ENCODE measurements at places on chromosomes 1 and 21.

- no peak for DNase-seq
Measured at GRCh38 chr21:39850333-39850732, 16.9 kb upstream of the PCP4 start.

- no peak for DNase-seq
Measured at GRCh38 chr1:239428120-239428710, 41.8 kb downstream of the CHRM3 start.

GRCh38 chr1:40240390-40240789, 7.3 kb upstream of the TMCO2 start:
- DNase-seq, result no peak

- no peak for DNase-seq
Measured at GRCh38 chr21:28159396-28159795, 833.3 kb downstream of the LTN1 start.

DNA sequence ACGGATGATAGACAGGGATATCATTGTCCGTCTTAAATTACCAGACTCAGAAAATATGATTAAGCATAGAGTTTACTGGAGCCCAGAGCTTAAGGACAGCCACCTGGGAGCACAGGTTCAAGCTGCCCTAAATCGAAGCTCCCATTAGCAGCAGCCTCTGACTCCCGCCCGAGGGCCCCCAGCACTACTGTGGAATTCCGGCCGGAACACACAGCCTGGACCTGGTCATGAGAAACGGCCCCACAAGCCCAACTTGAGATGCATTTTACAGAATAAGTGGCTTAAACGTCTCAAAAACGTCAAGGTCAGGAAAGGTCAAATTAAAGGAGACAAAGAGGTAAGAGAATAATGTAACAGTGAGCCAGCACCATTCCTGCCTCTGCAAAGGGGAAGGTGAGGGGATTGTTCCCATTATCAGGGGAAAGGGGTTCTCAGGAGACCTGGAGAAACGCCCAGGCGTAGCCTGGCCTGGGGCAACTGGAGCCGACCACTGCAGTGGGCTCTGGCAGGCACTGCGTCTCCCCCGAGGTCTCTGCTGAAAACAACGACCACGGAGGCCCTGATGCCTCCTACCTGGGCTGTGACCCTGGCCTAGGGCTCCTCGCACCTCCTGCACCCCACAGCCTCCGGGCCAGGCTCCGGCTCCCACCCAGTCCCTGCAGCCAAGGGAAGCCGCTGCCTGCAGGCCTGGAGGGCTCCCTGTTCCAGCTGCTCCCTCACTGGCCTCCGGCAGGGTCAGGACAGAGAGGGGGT, 11.5 kb upstream of the COL6A1 start:
- no peak for DNase-seq

DNA sequence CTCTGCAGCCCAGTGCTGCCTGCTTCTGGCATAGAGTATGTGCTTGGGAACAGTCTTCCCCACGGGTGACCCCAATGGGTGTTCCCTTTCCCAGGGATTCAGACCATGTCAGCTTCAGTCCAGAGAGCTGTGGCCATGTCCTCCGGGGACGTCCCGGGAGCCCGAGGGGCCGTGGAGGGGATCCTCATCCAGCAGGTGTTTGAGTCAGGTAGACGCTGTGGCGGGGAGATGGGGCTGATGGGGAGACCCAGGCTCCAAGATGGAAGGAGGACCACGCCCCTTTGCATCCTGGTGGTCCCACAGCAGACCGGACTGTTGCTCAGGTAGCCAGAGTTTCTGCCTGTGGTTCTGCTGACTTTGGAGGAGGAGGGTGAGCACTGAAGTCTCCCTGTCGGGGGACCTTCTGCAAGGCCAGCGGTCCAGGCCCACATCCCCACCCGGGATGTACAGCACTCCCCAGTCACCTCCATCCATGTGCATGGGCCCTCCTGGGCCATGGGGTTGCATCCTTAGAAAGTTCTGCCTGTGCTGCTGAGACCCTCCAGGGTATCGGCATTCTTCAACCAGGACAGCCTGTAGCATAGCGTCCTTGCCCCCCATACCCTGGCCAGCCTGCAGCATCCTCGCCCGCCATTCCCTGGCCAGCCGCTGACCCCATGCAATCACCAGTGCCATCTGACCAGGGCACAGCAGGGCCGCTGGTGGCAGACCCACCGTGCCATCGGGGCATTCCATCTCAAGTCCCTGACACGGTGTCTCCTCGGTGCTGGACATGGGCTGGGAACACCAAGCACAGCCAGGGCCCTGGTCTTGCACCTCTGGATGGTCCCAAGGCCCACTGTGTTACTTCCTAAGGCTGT, 2.8 kb downstream of the AIRE start:
- no peak for DNase-seq

- no peak for DNase-seq
Measured at GRCh38 chr1:190274721-190275120, 202.9 kb downstream of the BRINP3 start.

DNA sequence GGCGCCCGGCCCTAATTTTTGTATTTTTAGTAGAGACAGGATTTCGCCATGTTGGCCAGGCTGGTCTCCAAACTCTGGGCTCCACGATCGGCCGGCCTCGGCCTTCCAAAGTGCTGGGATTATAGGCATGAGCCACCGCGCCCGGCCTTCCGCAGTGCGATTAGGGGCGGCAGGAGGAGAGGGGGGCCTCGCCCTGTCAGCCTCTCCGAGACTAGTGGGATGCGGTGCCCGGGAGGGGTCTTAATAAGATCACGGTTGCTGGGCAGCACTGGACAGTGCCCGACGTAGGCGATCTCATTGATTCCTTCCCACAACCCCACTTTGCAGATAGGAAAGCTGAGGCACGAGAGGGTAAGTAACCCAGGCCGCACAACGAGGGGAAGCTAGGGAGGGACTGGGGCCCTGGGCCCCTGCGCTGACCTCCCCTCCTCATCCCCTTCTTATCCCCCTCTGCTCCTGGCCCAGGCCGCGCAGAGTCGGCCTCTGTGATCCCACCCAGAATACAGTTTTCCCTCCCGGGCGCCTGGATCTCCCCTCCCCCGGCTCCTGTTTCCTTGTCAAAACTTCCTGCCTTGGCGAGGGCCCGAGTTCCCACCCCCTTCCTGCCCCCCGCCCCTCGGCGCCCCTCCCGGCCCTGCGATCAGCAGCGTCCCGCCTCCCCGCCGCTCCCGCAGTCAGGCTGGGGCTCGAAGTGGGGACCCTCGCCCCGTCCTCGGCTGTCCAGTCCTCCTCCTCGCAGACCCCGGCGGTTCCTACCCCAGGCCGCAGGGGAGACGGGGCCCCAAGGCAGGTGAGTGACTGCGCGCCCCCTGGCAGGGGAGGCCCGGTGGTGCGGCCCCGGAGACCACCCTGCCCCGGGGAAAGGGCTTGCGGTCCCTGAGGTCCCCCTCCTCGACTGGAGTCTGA, at the start of gene PEAR1:
PEAR1 (plus strand) TSS at position 671 of the 906 bp plus-strand sequence. CDS start 10,209 bp downstream, outside the sequence.
- DNase-seq, result no peak

DNA sequence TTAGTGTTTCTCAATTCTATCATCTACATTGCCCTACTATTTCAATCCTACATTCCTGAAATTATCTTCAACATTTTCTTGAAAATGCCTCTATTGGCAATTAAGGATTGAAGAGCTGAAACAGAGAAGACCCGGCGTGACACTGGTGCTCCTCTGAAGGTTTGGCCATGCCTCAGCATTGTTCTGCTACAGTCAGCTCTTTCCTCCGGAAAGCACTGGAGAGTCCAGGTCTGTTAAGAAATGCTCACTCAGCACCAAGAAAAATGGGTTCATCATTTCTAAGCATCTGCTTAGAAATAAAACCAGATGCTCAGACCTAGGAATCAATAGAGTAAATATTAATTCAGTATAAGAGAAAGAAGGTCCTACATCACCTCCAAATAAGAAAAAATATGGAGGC, 58.8 kb downstream of the WARS2 start:
- DNase-seq, result no peak

All from activated CD4-positive, alpha-beta T cell treated with anti-CD3 and anti-CD28 coated beads, Interleukin-2, amount 50 U/mL, for 48 hours (primary cell).